ENCODE measurements at places on chromosomes 2 and 18. TPM values are rescaled to one million over a fixed set of nuclear protein-coding genes. Genes with fewer than 3 reads are reported as not detected.
A peak's percentile ranks its signal among the peaks of the same experiment; 100 is the strongest.

DNA sequence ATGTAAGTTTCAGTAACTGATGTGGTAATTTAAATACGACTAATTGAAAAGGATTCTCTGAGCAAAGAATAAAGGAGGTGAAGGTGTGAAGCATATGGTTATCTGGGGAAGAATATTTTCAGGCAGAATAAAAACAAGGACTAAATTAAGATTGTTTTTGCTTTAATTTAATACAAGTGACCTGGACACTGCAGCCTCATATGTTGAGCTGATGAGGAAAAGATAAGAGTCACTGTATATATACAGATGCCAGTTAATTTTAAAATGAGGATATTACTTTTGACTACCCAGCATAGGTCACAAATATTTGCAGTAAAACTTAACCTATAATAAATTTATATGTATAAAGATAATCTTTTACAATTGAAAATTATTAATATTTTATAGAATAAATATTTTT, 47.8 kb upstream of the LRP1B start:
- H3K4me1 ChIP-seq: peaks cover 20% of the 10 kb centered on the region
- H3K36me3 ChIP-seq: no peaks in the 10 kb centered on the region
- no peak overlapping the region for H3K4me3 ChIP-seq
- DNase-seq: no peak

DNA sequence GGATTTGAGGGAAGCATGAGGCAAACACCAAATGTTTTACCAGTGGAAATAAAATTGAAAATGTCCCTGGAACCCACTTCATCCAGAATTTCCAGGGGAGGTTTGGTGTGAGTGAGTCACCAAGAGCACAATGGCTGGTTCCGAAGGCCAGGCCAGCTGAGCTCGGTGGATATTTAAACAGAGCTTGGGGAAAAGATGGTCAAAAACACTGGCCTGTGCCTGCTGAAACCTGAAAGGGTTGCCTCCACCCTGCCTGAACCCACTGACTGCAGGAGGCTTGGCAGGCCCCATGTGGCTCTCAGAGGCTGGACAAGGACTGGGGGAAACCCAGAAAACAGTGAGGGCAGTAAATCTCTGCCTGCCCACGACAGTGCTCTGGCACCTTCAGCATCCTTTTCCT, 93.9 kb downstream of the TTC32 start:
- no peaks in the 10 kb centered on the region for H3K36me3 ChIP-seq
- H3K27ac ChIP-seq: no peak overlapping the region
- H3K27me3 ChIP-seq: peaks cover 11% of the 10 kb centered on the region
- DNase-seq: no peak
- H3K4me3 ChIP-seq: no peak overlapping the region

Gene GPR39
- total RNA-seq: 4.1 TPM

DNA sequence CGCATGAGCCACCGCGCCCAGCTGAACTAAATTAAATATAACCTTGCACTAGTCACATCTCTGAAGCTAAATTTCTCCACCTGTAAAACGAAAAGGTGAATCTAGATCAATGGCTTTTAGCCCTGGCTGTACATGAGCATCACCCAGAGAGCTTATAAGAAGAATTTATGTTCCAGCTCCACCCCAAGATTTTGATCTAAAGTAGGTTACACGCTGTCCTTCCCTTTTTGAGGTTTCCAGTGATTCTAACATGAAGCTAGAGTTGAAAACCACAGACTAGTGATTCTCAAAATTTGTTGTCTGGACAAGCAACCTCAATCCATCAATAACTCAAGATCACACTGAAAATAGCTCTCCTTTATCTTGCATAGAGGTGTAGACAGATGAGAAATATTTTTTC, 208.8 kb upstream of the CRIM1 start:
- H3K36me3 ChIP-seq: no peaks in the 10 kb centered on the region
- H3K27ac ChIP-seq: no peak overlapping the region
- H3K27me3 ChIP-seq: no peaks in the 10 kb centered on the region
- no peaks in the 10 kb centered on the region for H3K4me1 ChIP-seq

Gene ALPI
- 6.5 TPM for total RNA-seq

DNA sequence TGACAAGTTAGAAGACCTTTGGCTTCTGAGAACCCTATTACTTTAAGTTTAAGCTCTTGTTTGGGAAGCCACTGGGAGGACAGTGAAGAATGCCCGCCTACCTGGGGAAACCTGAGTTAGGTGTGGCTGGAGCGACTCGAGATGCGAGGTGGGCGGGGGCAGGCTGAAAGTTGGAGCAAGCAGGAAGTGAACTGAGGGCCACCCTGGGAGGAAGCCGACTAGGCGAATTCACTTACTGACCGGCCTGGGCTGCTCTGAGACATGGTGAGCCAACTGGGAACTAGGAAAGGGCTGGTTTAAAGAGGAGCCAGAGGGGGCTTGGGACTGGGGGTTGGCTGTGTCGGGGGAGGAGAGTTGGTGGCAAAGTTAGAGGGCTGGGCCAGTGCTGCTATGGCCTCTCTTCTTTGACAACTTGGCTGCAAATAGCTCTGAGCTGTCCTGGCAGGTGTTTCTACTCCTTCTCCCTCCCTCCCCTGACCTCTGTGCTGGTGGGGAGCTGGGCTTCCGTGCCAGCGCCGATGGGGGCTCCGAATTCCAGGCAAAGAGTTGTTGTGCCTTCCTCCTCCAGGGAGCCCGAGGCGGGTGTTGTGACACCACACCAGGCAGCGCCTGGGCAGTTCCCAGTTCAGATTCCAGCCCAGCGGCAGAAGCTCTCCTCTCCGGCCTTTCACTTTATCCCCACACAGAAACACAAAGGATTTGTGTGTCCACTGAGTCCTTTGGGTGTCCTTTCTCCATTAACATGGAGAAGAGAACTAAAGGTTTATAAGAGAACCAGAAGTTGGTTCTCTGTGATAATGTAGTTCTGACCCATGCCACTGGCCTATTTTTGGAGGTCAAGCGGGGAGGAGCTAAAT, at the start of gene VAMP8:
VAMP8 (plus strand) TSS at position 201 of the 857 bp plus-strand sequence; CDS start at position 262, 61 bp downstream.
- no peak for DNase-seq
- H3K27me3 ChIP-seq: peaks cover 3% of the 10 kb centered on the region
- peak within 1 kb of the TSS; percentile 94 for H3K4me3 ChIP-seq

DNA sequence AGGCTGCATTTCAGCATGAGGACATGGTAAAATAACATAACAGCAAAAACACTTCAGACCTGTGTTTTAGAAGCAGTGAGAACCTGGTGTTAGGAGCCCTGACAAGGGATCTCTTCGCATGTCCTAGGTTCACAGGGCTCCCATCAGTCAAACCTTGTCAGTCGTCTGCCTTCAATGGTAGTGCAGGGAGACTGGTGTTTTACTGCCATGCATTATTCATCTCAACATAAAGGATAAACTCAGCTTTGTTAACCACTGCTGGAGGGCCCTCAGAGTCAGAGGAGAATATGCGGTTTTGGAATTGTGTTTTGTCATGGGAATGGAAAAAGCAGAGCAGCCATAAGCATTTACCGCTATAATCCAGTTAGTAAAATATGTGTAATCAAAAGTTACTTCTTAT, 275.9 kb upstream of the GCFC2 start:
- no peaks in the 10 kb centered on the region for H3K4me1 ChIP-seq
- H3K36me3 ChIP-seq: no peaks in the 10 kb centered on the region
- H3K4me3 ChIP-seq: no peak overlapping the region
- H3K27ac ChIP-seq: no peak overlapping the region
- DNase-seq: no peak
- no peaks in the 10 kb centered on the region for H3K27me3 ChIP-seq

DNA sequence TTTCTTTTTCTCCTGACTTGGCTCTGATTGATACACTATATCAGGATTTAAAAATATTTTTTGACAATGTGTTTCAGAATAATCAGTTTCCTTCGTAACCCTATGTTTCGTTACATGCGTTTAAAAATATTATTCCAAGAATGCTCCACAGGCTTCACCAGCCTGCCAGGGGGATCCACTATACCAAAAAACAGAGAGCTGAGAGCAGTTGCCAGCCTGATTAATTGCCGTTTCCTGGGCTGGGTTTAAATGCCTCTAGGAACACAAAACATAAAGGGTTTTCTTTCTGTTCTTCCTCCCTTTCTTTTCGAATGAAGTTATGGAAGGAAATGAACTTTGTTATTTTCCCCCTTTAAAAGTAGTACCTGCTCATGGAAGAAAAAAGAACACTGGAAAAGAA, 47.9 kb downstream of the LRRFIP1 start:
- no peak for DNase-seq
- H3K4me3 ChIP-seq: peak overlapping the region; percentile 81
- peak overlapping the region; percentile 91 for H3K27ac ChIP-seq

DNA sequence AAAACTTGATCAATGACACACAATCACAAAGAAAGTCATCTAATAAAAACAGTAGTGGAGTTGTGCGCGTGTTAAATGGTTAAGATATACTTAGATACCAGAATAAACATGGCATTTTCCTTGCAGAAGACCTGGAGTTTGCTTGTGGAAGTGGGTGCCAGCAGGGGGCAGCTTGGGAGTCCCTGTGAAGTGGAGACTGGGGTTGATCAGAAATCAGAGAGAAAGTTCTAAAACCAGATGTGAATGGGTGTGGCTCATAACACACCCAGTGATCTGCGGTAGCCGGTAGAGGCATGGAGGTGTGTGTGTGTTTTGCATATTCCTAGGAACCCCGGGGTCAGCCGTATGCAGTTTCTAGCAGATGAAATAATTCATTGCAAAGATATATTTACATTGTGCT, 300.1 kb upstream of the TRIB2 start:
- H3K27me3 ChIP-seq: no peaks in the 10 kb centered on the region
- no peak overlapping the region for H3K27ac ChIP-seq
- H3K36me3 ChIP-seq: no peaks in the 10 kb centered on the region
- DNase-seq: no peak
- no peak overlapping the region for H3K4me3 ChIP-seq

Gene C2orf72
- 16.7 TPM for total RNA-seq

Gene RNU2-63P
- 4.9 TPM for total RNA-seq

- no peak for DNase-seq
- H3K4me3 ChIP-seq: no peak overlapping the region
- H3K36me3 ChIP-seq: no peaks in the 10 kb centered on the region
- H3K27me3 ChIP-seq: no peaks in the 10 kb centered on the region
- no peaks in the 10 kb centered on the region for H3K4me1 ChIP-seq
- no peak overlapping the region for H3K27ac ChIP-seq
These were observed 156.1 kb upstream of the VRK2 start for GRCh38 chr2:57890464-57890863.

Gene MAP2
- total RNA-seq: 37.5 TPM

DNA sequence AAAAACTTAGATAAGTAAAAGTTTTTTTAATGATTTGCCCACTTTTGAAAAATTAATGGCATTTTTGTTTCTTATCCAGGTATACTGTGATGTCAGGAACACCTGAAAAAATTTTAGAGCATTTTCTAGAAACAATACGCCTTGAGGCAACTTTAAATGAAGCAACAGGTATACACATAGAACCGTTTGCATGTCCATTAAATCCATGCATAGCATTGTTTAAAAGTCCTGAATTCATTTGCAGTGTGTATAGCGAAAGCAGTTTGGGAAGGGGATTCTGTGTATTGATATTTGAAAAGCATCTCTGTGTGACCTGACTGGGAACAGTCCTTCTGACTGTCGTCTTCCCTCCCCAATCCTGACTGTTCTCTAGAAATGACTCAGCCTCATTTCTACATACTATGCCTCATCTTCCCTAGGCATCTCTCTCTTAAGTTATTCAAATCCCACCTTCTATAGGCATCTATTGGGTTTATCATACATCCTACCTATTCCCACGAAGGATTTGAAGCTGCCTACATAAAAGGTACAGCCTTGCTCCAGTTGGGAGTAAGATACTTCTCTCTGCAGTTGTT, 79.2 kb upstream of the MAP3K20 start:
- H3K4me3 ChIP-seq: no peak overlapping the region
- H3K27ac ChIP-seq: peak overlapping the region; percentile 83
- no peak for DNase-seq
- peaks cover 20% of the 10 kb centered on the region for H3K4me1 ChIP-seq
- no peaks in the 10 kb centered on the region for H3K27me3 ChIP-seq
- H3K36me3 ChIP-seq: no peaks in the 10 kb centered on the region

GRCh38 chr18:12468445-12468844, 60.7 kb downstream of the PRELID3A start:
- no peak overlapping the region for H3K27ac ChIP-seq
- H3K4me1 ChIP-seq: peaks cover 6% of the 10 kb centered on the region
- H3K27me3 ChIP-seq: no peaks in the 10 kb centered on the region
- H3K4me3 ChIP-seq: no peak overlapping the region

Gene NEB
- total RNA-seq: 1.6 TPM

DNA sequence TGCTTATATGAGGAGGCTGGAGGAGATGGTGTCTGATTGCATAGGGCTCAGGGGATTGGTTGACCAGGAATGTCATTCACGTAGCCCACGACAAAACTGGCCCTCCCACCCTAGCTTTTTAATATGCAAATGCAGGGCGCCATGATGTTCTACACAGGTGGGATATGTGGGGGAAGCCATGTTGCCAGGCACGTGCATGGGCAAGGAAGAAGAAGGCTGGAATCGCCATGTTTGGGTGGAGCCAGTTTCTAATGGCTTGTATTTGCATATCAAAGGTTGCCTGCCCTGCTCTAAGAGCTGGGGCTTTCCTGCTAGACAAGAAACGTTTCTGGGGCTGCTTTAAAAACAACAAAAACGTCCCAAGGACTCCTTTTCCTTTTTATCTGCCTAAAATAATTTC, 26.5 kb upstream of the LINC00305 start:
- no peak for DNase-seq
- H3K36me3 ChIP-seq: no peaks in the 10 kb centered on the region
- peaks cover 7% of the 10 kb centered on the region for H3K27me3 ChIP-seq
- H3K27ac ChIP-seq: no peak overlapping the region
- H3K4me3 ChIP-seq: no peak overlapping the region
- peaks cover 13% of the 10 kb centered on the region for H3K4me1 ChIP-seq

Gene ARHGAP25
- total RNA-seq: 1.1 TPM

GRCh38 chr2:199606193-199606780, 148.5 kb upstream of the SATB2 start:
- peaks cover 16% of the 10 kb centered on the region for H3K27me3 ChIP-seq
- H3K36me3 ChIP-seq: no peaks in the 10 kb centered on the region
- H3K27ac ChIP-seq: no peak overlapping the region
- no peak overlapping the region for H3K4me3 ChIP-seq

- no peak overlapping the region for H3K4me3 ChIP-seq
- DNase-seq: no peak
- H3K36me3 ChIP-seq: no peaks in the 10 kb centered on the region
- H3K4me1 ChIP-seq: peaks cover 5% of the 10 kb centered on the region
These were observed 206.2 kb downstream of the SRBD1 start for GRCh38 chr2:45404807-45405297.

DNA sequence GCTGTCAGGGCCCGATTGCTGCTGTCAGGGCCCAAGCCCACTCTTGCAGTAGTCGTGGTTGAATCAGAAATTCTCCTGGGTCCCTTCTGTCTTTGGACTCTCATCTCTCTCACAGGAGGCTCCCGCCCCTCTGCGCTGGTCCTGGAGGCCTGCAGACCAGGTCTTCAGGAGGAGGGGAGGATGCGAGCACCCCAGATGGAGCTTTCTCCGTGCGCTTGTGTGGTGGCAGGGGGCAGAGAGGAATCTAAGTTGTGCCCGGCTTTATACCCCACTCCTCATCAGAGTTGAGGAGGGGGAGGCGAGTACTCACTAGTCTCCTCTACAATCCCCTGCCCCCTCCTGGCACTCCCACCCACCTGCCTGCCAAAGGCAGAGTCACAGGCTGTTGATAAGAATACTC, 10.4 kb downstream of the EN1 start:
- DNase-seq: peak; percentile 56
- H3K4me1 ChIP-seq: peaks cover 6% of the 10 kb centered on the region
- no peak overlapping the region for H3K27ac ChIP-seq
- H3K36me3 ChIP-seq: peaks cover 6% of the 10 kb centered on the region

GRCh38 chr2:238102865-238103264, 2.7 kb downstream of the ESPNL start:
- peaks cover 10% of the 10 kb centered on the region for H3K4me1 ChIP-seq
- H3K27ac ChIP-seq: no peak overlapping the region
- H3K36me3 ChIP-seq: no peaks in the 10 kb centered on the region

Gene PKDCC
- 81.8 TPM for total RNA-seq

Gene CTNNA2
- 15.0 TPM for total RNA-seq
